Mucosa of gallbladder (tissue), 1 donor: ENCODE measurements at places on chromosomes 4 and X.

GRCh38 chr4:152659806-152660205 is 20.0 kb downstream of the TMEM154 start:
- DNase-seq: no peak

DNA sequence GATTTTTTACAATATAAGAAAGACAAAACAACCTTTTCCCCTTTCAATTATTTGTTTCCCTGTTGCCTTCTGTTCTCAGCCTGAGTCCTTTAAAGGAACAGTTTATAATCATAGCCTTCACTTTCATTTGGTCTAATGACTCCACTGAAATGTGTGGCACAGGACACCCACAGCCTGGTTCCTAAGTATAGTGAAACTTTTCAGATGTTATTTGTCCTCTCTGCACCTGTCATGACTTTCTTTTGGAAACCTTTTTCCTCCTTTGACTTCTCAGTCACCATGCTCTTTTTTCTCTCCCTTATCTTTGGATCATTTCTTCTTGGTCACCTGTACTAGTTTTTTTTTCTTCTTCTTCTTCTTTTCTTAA is 237.8 kb upstream of the ANXA3 start:
- DNase-seq: no peak

- no peak for DNase-seq
Observed at GRCh38 chr4:48012824-48013223, 3.7 kb downstream of the CNGA1 start.

DNA sequence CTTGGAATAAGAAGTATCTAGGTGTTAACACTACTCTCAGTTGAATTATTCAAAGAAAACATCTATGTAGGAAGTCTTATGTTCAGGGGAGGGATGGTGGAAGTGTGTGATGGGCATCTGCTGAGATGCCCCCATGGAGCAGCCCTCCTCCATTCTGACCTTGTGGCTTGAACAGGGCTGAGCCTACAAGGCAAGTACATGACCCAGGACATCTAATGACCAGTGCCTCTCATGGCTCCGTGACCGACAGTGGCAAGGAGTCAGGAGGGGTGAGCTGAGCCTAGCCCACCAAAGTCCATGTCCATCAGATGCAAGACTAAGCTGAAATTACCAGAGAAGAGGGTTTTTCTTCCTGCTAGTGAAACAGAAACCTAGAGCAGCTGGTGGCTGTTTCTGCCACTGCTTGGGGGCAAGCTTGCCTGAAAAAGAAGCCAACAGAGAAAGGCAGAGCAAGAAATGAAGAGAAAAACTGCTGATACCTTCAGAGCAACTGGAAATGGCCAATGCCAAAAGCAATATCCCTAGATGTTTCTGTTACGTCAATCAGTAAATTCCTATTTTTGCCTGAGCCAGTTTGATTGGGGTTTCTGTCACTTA is 113.5 kb downstream of the TSPAN5 start:
- DNase-seq: no peak

DNA sequence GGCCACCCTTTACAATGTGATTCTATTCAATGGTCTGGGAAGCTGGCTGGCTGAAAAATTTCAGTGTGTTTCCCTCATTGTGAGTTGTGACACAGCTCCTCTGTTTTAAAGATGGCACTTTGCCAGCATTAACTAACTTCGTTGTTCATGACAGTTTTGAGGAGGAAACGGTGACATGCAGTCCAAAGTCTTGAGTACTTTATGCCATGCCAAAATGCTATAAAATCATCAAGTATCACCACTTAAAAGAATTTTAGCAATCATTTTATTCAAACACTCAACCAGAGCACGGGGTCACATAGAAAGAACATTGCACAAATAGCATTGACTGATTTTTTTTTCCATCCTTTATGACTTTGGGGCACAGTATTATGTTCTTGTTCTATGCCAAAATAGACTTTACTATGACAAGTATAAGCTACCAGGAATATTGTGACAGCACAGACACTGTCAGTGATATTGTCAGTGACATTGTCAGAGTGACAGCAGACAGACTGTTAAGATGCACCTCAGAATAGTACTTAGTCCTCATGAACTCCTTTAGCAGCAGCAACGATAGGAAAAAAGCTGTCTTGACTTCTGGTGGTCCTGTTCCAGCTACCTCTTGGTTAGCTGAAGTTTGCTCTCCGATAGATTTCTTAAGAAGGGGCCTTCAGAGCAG is 46.7 kb downstream of the CXCL13 start:
- no peak for DNase-seq

- peak; percentile 63 for DNase-seq
Observed at GRCh38 chr4:83582289-83582785, 46.4 kb downstream of the GPAT3 start.

GRCh38 chr4:75630174-75630936 is at the start of gene CDKL2:
TSS of gene CDKL2 (minus strand) at chr4:75630528. CDS start at chr4:75625988, 4,540 bp downstream.
- peak; percentile 88 for DNase-seq

- no peak for DNase-seq
Observed at GRCh38 chrX:105909576-105909975, 87.2 kb downstream of the NRK start.
